ENCODE measurements at places on chromosomes 13 and 19.

GRCh38 chr13:32390048-32390447 lies 37.9 kb downstream of the N4BP2L1 start:
- DNase-seq, result no peak

GRCh38 chr13:77422724-77423123 lies 95.8 kb upstream of the MYCBP2 start:
- DNase-seq, result no peak

GRCh38 chr13:36014763-36015162 lies 116.4 kb downstream of the DCLK1 start:
- DNase-seq, result no peak

DNA sequence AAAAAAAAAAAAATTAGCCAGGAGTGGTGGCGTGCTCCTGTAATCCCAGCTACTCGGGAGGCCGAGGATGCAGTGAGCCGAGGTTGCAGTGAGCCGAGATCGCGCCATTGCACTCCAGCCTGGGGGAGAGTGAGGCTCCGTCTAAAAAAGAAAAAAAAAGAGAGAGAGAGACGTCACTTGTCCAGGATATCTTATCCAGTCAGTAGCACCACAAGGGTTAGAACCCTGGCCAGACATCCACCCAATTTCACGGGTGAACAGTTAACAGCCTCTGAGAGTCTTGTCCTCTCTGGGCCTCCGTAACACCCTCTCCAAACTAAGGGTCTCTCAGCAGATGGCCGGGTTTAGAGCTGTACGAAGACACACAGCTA lies 917 bp upstream of the CLPTM1 start:
- DNase-seq, result no peak

DNA sequence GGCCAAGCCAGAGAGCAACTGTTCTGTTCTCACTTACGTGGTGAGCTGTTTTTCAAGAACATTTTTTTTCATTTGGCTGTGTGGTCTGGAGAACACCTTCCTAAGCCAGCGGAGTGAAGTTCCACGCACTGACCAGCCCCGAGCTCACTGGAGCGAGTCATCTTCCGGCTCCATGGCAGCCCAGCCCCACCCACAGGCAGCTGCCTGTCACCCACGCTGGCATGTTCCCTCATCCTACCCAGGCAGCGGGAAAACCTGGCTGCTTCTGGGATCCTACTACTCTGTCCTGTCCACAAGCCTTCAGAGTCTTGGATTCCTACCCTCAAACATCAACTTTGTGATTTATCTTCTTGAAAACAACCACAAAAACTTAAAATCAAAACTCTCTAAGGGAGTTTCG lies 76.2 kb downstream of the GGACT start:
- DNase-seq, result no peak

DNA sequence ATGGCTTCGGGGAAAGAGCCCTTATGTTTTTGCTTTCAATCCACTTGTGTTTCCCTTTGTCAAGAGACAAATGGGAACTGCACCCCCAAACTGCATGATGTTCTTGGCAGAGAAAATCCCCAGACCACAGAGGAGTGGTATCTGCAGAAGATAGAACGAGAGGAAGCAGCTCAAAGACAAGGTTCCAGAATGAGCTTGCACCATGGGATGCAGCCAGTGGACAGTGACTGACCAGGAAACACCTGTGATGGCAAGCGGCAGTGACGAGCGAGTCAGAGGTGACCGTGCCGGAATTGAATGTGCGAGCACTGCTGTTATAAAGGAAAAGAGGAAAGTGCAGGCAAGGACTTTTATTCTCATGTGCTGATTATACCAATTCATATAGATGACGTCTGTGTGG lies 46.3 kb downstream of the IRS2 start:
- DNase-seq, result no peak

GRCh38 chr19:57934820-57935665 lies at the start of gene ZNF418:
TSS of gene ZNF418 (minus strand) at chr19:57935402. CDS start at chr19:57933822, 1,580 bp downstream.
- peak; percentile 38 for DNase-seq

- DNase-seq, result peak; percentile 29
Observed at GRCh38 chr13:44819245-44819644, 170.0 kb downstream of the NUFIP1 start.

GRCh38 chr19:14401468-14402195 lies 17.5 kb downstream of the DDX39A start:
- no peak for DNase-seq

DNA sequence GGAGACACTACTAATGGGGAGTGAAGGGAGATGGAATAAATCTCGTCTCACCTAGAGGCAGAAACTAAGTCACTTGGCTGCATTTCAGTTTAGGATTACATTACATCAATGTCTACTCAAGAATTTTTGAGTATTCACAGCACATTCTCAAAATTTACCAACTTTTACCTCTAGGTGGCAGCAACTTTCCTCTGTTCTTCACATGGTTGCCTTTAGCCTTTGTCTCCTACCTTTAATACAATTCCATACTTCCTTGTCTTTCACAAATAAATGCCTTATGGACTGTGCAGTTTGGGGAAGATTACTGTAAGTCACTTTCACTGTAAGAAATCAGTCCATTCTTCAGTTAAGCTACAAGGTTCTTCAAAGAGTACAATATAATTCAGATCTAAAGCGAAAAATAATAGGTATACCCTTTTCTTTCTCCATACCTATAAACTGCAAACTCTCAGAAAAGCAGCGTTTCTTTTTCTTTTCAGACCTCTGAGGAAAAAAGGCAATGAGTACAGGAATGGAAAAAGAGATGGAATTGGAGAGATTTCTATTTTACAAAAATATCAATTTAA lies 379.4 kb downstream of the KLF12 start:
- no peak for DNase-seq

DNA sequence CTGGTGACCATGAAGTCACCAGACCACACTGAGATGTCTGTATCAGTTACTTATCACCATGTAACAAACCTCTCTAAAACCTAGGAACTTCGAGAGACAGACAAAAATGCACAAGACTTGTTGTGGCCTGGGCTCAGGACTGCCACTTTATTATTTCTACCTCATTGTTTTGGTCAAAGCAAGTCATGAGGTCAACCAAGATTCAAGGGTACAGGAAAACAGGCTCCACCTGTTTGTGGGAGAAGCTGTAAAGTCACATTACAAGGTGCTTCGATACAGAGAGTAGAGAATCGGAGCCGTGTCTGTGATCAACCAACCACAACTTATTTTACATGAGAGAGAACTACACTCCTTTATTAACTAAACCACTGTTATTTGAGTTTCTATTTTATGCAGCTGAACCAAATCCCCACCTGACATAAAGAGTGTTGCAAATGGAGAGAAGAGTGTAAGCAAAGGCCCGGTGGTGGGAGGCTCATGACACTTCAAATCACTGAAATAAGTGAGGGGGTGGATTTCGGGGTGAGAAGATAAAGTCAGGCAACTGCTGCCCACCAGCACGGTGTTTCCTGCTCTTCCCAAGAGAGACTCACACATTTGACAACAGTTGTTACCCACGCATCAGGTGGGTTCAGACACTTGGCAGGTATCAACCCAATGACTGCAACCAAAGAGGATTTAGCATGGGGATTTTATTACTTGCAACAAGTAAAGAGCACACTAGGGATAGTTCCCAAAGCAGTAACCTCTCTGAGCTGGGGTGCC lies 39.0 kb upstream of the IGSF23 start:
- DNase-seq, result no peak

- DNase-seq, result no peak
Observed at GRCh38 chr13:100269837-100270236, 180.9 kb downstream of the PCCA start.

DNA sequence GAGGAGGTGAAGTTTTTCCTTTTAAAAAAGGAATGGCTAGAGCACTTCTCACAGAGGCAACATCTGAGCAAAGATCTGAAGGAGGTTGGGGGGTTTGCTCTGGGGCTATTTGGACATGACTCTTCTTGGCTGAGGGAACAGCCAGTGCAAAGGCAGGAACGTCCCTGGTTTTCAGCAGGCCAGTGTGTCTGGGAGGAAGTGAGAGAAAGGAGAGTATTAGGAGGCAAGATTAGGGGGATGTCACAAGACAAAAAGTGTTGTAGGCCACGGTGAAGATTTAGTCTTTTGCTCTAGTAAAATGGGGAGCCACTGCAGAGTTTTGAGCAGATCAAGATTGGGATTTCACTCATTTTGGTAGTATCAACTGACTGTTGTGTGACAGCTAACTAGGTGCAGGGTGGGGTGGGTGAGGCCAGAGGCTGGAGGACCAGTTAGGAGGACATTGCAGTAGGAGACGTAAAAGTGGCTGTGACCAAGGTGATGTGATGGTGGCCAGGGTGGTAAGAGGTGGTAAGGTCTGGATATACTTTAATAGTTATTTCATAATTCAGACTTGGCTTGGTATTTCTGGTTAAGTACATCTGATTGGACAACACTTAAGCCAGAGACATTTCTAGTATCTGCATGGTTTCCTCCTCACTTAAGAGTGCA lies 40.6 kb downstream of the WDFY2 start:
- no peak for DNase-seq

DNA sequence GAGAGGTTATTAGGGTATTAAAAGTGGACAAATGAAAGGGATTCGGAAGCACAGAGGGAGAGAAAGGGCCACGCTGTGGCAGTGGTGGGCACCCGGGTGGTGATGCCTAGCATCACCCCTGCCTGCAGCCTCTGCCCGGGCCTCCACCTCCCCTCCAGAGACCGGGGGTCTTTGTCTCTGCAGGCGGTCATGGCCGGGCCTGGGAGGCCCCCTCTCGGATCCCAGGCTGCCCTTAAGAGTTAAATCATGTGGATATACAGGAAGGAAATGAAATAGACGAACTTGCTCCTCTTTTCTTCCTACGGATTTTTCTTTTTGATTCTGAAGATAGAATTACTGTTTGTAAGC lies 319.6 kb downstream of the ZNF536 start:
- no peak for DNase-seq

- DNase-seq, result peak; percentile 70
Observed at GRCh38 chr19:34364830-34365462, at the start of gene GPI. TSS of gene GPI (plus strand) at chr19:34365196. CDS start at chr19:34365267, 71 bp downstream.

- peak; percentile 33 for DNase-seq
Observed at GRCh38 chr19:8611877-8612806, 1.6 kb upstream of the ADAMTS10 start.

DNA sequence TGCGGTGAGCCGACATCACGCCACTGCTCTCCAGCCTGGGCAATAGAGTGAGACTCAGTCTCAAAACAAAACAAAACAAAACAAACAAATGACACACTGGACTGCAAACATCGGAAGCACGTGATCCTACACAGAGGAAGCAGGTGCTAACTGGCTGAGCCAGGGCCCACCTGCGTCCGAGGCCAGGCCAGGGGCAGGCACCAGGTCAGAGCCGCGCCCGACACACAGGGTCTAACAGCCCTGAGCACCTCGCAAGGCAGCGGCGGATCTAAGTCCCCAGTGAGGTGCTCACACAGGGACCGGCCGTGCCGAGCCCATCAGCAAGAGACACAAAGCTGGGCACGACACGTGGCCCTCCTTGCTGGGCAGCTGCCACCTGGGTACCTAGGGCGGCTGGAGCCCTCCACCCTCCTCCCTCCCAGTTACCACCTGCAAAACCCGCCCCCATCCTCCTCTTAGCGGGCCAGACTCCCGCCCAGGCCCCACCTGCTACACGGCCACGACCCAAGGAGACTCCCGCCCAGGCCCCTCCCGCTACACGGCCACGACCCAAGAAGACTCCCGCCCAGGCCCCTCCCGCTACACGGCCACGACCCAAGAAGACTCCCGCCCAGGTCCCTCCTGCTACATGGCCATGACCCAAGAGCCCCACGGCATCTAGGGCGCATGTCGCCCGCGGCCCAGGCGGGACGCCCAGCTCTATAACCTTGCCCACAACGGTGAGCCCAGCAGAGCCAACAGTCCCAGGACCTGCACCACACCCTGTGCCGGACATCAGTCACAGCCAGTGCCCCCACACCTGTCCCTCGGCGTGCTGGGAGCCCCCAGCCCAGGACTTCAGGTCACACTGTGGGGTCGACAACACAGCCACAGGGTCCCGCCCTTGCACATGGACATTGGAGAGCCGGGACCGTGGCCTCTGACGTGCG lies 15.6 kb downstream of the AP3D1 start:
- DNase-seq, result no peak

GRCh38 chr13:95226932-95227695 lies 74.1 kb downstream of the ABCC4 start:
- no peak for DNase-seq

- DNase-seq, result no peak
Observed at GRCh38 chr19:43957891-43958290, 6.9 kb downstream of the ZNF221 start.

GRCh38 chr13:93624311-93624777 lies 397.7 kb downstream of the GPC6 start:
- no peak for DNase-seq

DNA sequence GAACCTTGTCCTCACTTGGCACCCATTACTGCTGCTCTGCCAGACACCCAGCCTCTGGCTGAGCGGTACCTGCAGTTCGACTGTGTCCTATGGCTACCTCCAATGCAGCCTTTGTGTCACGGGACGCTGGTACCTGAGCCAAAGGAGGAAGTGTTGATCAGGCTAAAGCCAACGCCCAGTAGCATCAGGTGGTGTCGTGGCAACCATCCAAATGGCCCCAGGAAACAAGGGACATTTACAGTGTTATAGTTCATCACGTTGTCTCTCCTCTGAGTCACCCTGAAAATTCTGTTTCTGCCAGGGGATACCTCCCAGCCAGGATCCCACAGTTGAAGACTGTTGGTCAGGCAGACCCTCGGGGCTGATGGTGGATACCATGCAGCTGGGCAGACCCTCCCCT lies 10.1 kb downstream of the RHPN2 start:
- DNase-seq, result no peak

DNA sequence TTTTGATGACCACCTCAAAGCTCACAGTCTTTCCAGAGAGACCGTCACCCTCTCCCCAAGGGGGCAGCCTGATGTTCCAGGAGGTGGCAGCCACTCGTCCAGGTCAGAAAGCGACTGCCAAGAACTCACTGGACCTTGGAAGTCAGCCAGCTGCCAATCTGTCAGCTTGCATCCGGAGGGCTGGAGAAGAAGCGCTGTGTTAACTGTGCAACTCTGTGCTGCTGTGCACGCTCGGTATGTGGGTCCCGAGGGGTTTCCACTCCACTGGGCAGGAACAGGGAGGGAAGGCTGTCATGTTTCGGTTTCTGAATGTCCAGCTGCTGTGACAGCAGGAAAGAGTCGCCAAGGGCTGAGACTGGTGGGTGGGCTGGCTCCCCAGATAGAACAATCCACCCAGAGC lies 89.2 kb downstream of the CACNA1A start:
- DNase-seq, result no peak

- DNase-seq, result no peak
Observed at GRCh38 chr19:27652281-27652680, 1560.7 kb downstream of the UQCRFS1 start.

- DNase-seq, result no peak
Observed at GRCh38 chr13:95441326-95441725, 111.2 kb upstream of the CLDN10 start.

GRCh38 chr19:13623716-13624710 lies 117.7 kb upstream of the CACNA1A start:
- DNase-seq, result no peak

DNA sequence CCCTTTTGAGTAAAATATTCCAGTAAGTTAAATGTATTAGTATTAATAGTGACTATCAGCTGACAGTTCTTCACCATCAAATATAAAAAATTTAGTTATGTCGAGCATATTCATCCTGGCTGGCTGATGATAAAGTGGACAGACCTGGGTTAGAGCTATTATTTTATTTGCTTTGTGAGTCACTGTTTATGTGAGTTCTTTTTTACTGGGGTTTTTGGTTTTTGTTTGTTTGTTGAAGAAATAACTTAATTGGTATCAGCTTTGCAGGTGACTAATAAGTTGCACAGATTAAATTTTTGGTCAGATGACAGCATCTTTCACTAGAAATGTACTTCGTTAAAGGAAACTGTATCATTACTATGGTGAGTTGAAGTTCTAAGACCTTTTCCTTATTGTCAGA lies 224.7 kb downstream of the GGACT start:
- no peak for DNase-seq

GRCh38 chr13:46621133-46621532 lies 68.2 kb downstream of the LRCH1 start:
- no peak for DNase-seq

All from stimulated activated naive CD8-positive, alpha-beta T cell treated with anti-CD3 and anti-CD28 coated beads, Interleukin-15, amount 100 ng/mL, for 72 hours (primary cell).